ENCODE measurements at places on chromosomes 5 and 9. TPM values are rescaled to one million over a fixed set of nuclear protein-coding genes. Genes with fewer than 3 reads are reported as not detected.

UBE2QL1 gene
- not detected for total RNA-seq

TAS2R1 gene
- not detected for total RNA-seq

ZNF483 gene
- total RNA-seq: 28.3 TPM

MARVELD2 gene
- 0.84 TPM for total RNA-seq

CCL28 gene
- 17.3 TPM for total RNA-seq

IFNA21 gene
- total RNA-seq: not detected

N4BP3 gene
- total RNA-seq: 2.3 TPM

SH2D3C gene
- 26.1 TPM for total RNA-seq

FRMD3 gene
- 2.5 TPM for total RNA-seq

GRCh38 chr5:149053072-149053695 lies 9.7 kb downstream of the SH3TC2 start:
- no peak overlapping the region for H3K27ac ChIP-seq
- DNase-seq: no peak
- H3K27me3 ChIP-seq: no peaks in the 10 kb centered on the region
- no peak overlapping the region for H3K4me3 ChIP-seq

- no peaks in the 10 kb centered on the region for H3K27me3 ChIP-seq
- H3K36me3 ChIP-seq: no peaks in the 10 kb centered on the region
- peaks cover 16% of the 10 kb centered on the region for H3K4me1 ChIP-seq
- H3K4me3 ChIP-seq: peak overlapping the region; percentile 17
- DNase-seq: no peak
These were observed 61.9 kb downstream of the DENND1A start for GRCh38 chr9:123868002-123868401.

DNA sequence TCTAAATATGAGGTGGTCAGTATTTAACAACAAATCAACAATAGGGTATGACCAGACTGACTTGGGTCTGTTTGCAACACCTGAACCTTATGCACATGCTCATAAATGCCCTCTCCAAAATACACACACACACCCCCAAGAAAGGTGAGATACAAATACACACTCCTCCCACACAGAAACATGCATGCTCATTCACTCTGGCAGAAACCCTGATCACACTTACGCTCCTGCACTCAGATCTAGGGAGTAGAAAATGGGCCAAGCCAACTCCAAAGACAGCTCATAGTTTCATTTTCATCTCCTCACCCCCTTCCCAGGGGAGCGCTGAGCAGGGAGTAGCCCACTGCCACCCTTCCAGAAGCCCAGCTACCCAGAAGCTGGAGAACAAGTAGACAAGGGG lies 11.3 kb downstream of the TRIM7 start:
- H3K27me3 ChIP-seq: no peaks in the 10 kb centered on the region
- H3K27ac ChIP-seq: no peak overlapping the region
- no peak for DNase-seq
- H3K4me3 ChIP-seq: no peak overlapping the region
- peaks cover 17% of the 10 kb centered on the region for H3K36me3 ChIP-seq
- no peaks in the 10 kb centered on the region for H3K4me1 ChIP-seq

DNA sequence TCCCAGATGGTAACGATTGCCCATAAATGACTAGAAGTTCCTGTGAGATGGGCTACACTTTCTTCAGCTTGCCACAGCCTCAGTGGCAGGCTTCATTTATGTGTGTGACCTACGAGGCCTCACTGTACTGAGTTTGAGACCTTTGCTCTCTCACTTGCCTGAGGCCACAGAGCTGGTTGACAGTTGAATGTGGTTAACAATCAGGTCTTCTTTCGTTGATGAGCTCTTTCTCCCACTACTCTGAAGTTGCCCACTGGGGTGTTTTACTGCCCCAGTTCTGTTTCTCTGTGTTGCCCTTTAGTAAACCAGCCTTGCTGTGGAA lies 70.5 kb downstream of the CYFIP2 start:
- H3K27me3 ChIP-seq: no peaks in the 10 kb centered on the region
- H3K36me3 ChIP-seq: peaks cover 100% of the 10 kb centered on the region
- H3K27ac ChIP-seq: no peak overlapping the region
- H3K4me3 ChIP-seq: no peak overlapping the region

GRCh38 chr5:135489466-135490244 lies 37.5 kb upstream of the TIFAB start:
- no peaks in the 10 kb centered on the region for H3K4me1 ChIP-seq
- no peak overlapping the region for H3K4me3 ChIP-seq
- DNase-seq: no peak
- H3K36me3 ChIP-seq: no peaks in the 10 kb centered on the region

GRCh38 chr9:16069671-16070454 lies 517.0 kb downstream of the CCDC171 start:
- no peak for DNase-seq
- H3K4me1 ChIP-seq: no peaks in the 10 kb centered on the region
- H3K27ac ChIP-seq: no peak overlapping the region
- no peaks in the 10 kb centered on the region for H3K27me3 ChIP-seq

GRCh38 chr5:56323505-56323904 lies 90.4 kb upstream of the ANKRD55 start:
- H3K36me3 ChIP-seq: no peaks in the 10 kb centered on the region
- H3K4me3 ChIP-seq: no peak overlapping the region
- H3K27ac ChIP-seq: no peak overlapping the region
- peaks cover 33% of the 10 kb centered on the region for H3K4me1 ChIP-seq

- H3K4me1 ChIP-seq: no peaks in the 10 kb centered on the region
- H3K36me3 ChIP-seq: no peaks in the 10 kb centered on the region
- no peak overlapping the region for H3K27ac ChIP-seq
- H3K4me3 ChIP-seq: no peak overlapping the region
These were observed 57.6 kb downstream of the PAX5 start for GRCh38 chr9:36976371-36977030.

DNA sequence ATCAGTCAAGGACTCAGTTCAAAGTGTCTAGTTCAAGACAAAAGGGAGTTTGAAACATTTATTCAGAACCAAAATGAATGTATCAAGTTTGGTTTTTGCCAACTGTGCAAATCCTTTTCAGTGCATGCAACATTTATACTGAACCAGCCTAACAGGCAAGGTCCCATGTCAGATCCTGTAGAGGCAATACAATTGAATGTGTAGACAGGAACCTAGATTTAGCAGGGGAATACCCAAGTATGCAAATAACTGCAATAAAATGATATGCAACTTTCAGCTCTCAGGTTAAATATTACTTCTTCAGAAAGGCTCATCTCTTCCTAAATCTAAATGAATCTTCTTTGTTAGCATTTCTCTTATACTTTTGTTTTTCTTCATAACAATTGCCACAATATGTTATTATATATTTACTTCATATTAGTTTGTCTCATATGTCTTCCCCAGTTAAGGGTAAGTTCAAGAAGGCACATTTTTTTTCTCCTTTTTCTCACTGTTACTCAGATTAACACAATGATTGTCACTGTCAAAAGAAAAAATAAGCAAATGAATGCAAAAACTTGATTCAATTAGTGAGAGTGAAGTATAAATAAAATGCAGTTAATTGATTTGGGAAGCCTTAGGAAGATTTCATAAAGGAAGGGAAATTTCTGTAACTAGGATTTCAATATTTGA lies 163.9 kb upstream of the RASA1 start:
- no peak for DNase-seq
- H3K27ac ChIP-seq: no peak overlapping the region
- no peak overlapping the region for H3K4me3 ChIP-seq
- no peaks in the 10 kb centered on the region for H3K27me3 ChIP-seq

DNA sequence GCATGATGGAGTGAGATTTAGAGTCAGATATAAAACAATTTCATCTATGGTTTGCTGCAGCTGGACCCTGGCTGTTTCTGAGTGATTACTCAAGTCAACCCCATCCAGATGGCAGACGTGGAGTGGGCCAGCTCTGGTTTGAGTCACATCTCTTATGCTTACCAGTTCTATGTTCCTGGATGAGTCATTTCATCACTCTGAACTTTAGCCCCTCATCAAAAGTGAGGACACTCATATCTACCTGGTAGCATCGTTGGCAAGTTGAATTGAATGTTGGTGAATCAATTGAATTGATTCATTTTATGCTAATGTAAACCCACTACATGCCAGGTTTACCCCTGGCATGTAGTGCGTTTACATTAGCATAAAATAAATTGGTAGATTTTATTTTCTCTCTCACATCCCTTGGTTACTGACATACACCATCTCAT lies 176.4 kb downstream of the FGF18 start:
- no peaks in the 10 kb centered on the region for H3K36me3 ChIP-seq
- H3K27ac ChIP-seq: no peak overlapping the region
- DNase-seq: no peak
- H3K4me1 ChIP-seq: no peaks in the 10 kb centered on the region
- H3K4me3 ChIP-seq: no peak overlapping the region

DNA sequence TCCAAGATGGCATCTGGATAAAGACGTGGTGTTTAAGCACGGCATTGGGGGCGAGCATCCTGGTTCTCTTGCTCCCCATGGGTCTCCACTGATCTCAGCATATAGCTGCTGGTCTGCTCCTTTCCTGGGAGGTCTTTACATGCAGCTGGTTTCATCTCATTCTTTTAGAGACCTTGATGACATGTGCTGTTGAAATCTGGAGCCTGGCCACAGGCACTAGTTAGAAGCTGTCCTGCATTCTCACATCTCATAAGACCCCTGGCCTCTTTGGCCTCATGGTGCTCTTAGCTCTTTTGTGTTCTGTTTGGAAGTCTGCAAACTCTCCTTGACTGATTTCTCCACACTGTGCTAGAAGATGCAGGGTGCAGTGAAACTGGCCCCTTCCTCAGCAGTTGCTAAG lies 113.0 kb downstream of the SMARCA2 start:
- no peaks in the 10 kb centered on the region for H3K36me3 ChIP-seq
- peaks cover 9% of the 10 kb centered on the region for H3K4me1 ChIP-seq
- H3K27ac ChIP-seq: no peak overlapping the region
- no peaks in the 10 kb centered on the region for H3K27me3 ChIP-seq

DNA sequence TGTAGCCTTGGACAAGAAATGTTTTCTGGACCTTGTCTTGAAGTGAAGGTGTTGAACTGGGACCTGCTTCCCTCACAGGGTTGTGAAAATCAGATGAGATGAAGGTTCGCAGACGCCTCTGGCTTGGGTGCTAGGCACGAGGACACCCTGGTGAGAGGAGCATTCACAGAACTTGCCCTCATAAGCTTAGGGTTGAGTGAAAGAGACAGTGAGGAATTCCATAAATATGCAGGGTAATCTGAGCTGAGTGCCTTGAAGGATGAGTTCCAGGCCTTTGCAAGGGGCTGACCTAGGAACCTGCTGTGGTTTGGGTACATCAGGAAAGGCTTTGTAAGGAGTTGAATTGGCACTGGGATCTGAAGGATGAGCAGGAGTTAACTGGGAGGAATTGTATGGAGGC lies 75.7 kb upstream of the SAP30L start:
- no peak for DNase-seq
- no peaks in the 10 kb centered on the region for H3K27me3 ChIP-seq
- no peaks in the 10 kb centered on the region for H3K4me1 ChIP-seq
- H3K27ac ChIP-seq: no peak overlapping the region
- no peaks in the 10 kb centered on the region for H3K36me3 ChIP-seq

GRCh38 chr5:167633114-167633513 lies 658.3 kb upstream of the WWC1 start:
- no peaks in the 10 kb centered on the region for H3K27me3 ChIP-seq
- H3K36me3 ChIP-seq: no peaks in the 10 kb centered on the region
- no peak overlapping the region for H3K4me3 ChIP-seq
- no peak for DNase-seq
- H3K27ac ChIP-seq: no peak overlapping the region
- no peaks in the 10 kb centered on the region for H3K4me1 ChIP-seq

DNA sequence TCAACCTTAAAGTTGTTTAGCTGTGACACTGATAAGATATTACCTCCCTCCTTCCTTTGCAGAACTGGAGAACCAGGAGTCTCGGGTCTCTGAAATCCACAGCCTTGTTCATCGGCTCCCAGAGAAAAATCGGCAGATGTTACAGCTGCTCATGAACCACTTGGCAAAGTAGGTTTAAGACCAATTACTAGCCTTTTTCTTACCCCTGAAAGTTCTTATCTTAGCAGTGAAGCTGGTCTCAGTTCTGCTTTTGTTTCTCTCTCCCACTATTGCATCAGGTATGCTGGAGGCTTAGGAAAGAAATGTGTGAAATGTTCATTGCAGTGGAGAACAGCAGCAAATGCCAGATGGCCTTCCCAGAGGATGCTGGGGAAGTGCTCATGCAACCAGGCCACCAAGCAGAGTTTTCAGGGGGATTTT lies 287.4 kb downstream of the ARHGAP26 start:
- no peak overlapping the region for H3K27ac ChIP-seq
- H3K4me1 ChIP-seq: no peaks in the 10 kb centered on the region
- H3K4me3 ChIP-seq: no peak overlapping the region
- peaks cover 6% of the 10 kb centered on the region for H3K36me3 ChIP-seq

DNA sequence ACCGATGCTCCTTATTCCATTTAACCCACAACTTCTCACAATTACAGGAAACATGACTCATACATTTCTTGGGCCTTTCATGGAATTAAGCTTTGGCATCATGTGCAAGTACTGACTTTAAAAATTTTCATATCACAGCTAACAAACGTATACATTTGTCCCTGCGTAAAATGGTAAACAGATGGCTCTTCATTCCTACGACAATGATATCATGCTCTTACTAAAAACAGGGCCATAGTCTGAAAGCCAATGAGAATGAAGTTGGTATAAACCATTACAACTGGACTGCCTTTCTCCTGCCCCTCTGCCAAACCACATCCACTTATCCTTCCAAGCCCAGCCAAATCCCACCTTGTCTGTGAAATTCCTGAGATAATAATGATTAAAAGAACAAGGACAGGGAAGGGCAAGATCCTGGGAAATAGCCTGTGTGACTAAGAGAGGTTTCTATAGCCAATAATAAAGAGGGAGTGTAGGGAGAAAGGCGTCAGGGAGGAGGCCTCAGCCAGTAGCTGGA lies 44.9 kb upstream of the ZNF366 start:
- H3K36me3 ChIP-seq: no peaks in the 10 kb centered on the region
- no peaks in the 10 kb centered on the region for H3K4me1 ChIP-seq
- H3K27me3 ChIP-seq: no peaks in the 10 kb centered on the region
- no peak overlapping the region for H3K27ac ChIP-seq
- DNase-seq: no peak

DNA sequence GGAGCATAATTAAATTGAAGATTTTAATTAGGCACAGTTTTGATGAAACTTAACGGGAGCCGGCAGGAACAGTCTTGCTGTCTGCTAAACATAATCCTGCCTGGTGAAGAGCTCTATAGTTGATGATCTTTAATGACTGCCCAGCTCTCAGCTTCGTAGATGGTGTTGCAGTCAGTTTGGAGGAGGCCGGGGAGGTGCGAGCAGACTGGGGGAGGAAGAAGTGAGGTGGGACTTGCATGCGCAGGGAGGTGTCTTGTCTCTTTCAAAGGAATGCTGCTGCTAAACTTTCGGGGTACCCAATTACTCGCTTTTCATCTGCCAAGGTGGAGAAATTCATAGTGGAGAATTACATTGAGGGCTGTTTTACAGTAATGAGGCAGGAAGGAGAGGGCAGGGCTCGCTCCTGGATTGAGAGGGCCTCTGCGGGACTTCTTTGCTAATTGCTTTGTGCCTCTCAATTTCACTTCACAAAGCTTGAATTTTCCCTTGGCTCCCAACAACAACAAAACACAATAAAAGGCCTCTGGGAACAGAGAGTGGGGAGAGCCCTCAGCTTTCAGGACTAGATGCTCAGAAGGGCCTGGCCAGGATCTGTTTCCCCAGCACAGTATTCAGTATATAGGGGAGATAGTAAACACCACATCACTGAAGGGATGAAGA lies 257.9 kb upstream of the ADRA1B start:
- H3K4me3 ChIP-seq: no peak overlapping the region
- H3K27me3 ChIP-seq: no peaks in the 10 kb centered on the region
- no peak for DNase-seq

GRCh38 chr9:83956086-83956435 lies 24.0 kb downstream of the HNRNPK start:
- no peaks in the 10 kb centered on the region for H3K36me3 ChIP-seq
- DNase-seq: peak; percentile 29
- H3K4me3 ChIP-seq: peak overlapping the region; percentile 88
- no peaks in the 10 kb centered on the region for H3K27me3 ChIP-seq
- peak overlapping the region; percentile 77 for H3K27ac ChIP-seq

GRCh38 chr9:99419070-99419469 lies 197.0 kb downstream of the SEC61B start:
- no peak overlapping the region for H3K4me3 ChIP-seq
- no peaks in the 10 kb centered on the region for H3K27me3 ChIP-seq
- H3K27ac ChIP-seq: no peak overlapping the region
- H3K4me1 ChIP-seq: no peaks in the 10 kb centered on the region
